ENCODE measurements at places on chromosomes 12 and 14.

GRCh38 chr12:89479982-89480381, 44.6 kb downstream of the GALNT4 start:
- DNase-seq, result no peak

DNA sequence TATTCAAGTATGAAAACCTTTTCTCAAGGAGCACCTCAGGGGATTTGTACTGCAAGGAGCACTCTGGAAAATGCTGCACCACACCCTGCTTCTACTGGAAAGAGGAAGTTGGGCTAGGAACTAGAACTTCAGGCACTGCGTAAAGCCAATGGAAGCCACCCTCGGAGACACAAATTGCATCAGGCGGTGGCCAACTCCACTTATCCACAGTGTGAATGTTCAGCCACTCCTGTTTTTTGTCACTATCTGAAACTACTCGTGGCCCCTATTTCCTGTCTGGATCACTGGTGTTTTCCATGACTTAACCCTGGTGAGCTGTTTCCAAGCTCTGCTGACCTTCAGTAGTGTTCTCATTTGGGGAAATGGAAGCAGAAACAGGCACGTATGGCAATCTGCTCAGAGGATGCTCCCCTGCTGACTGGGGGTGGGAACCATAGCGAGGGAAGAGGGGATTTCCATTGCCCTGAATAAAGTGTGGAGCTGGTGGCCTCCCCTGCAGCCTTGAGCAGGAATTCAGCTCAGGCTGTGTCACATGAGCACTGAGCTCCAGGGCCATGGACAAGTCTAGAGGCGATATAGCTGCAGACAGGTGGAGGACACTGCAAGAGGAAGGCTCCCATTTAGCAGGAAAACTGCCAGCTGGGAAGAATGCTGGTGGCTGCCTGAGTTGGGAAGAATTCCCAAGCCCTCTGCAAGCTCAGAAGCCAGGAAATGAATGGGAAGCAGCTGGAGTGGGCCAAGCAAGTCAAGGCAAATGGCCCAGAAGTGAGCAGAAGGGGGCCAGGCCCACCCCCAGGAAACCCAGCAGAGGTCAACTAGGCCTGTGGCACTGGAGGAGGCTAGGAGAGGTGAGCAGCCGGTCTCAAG, 50.5 kb upstream of the RAP1B start:
- DNase-seq, result no peak

GRCh38 chr14:102930753-102931579, 8.5 kb downstream of the AMN start:
- DNase-seq, result no peak

- no peak for DNase-seq
Observed at GRCh38 chr14:93682459-93682858, 105.8 kb downstream of the PRIMA1 start.

DNA sequence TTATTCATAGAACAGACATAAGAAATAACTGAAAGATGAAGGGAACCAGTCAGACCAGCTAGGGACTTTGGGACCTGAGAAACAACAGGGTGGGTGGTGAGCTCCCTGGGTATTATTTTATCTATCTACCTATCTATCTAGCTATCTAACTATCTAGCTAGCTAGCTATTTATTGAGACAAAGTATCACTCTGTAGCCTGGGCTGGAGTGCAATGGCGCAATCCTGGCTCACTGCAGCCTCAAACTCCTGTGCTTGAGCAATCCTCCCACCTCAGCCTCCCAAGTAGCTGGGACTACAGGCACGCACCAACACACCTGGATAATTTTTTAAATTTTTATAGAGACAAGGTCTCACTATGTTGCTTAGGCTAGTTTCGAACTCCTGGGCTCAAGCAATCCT, 127.6 kb downstream of the DPF3 start:
- DNase-seq, result no peak

DNA sequence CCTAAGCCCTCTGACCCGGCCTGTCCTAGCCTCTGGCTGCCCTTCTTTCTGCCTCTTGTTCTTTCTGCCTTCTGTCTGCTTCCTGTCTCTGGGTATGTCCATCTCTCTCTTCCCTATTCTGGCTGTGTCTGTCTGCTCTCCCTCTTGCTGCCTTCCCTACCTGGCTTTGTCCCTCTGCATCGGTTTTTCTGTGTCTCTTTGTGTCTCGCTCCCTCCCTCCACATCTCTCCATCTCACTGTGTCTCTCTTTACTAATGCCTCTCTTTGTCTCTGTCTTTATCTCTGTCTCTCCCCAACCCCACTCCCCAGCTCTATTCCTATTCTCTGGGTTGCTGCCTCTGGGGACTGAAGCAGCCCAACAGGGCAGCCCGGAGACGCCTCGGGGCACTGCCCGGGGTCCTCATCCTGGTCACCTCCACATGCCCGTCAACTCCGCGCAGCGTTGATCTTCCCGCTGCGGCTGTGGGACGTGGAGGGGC, 10.1 kb downstream of the SHMT2 start:
- DNase-seq, result no peak

- no peak for DNase-seq
Observed at GRCh38 chr12:11833174-11833895, 183.9 kb downstream of the ETV6 start.

DNA sequence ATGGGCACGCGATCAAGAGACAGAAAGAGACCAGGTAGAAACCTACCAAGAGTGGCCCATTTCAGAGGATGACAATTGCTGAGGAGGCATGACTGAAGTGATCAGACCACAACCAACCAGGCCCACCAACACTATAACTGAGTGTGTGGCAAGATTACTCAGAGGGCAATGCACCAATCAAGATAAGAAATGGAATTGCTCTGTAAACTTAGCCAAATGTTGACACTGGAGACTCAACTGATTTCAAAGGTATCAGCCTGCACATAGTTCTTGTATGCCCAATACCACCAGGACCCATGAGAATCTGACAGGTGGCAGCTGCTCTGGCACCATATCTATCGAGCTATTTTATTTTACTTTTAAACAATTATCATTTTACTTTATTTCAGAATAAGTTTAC, 128.9 kb downstream of the FOXN3 start:
- no peak for DNase-seq
